NCI-H460 (cell line): ENCODE measurements at places on chromosomes 16 and 17.

- no peak for DNase-seq
Observed at GRCh38 chr16:66203476-66203875, 163.0 kb upstream of the CDH5 start.

DNA sequence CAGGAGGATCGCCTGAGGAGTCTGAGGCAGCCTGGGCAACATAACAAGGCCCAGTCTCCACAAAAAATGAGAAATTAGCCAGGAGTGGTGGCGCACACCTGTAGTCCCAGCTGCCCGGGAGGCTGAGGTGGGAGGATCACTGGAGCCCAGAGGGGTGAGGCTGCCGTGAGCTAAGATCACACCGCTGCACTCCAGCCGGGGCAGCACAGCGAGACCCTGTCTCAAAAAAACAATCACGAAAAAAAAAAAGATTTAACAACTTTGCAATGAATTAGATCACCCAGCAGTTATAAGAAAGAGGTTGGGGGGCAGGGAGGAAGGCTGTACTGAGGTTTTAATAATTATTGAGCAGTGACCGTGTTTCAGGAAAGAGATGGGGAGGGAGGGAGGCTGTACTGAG lies 49.4 kb downstream of the RPH3AL start:
- DNase-seq: no peak

DNA sequence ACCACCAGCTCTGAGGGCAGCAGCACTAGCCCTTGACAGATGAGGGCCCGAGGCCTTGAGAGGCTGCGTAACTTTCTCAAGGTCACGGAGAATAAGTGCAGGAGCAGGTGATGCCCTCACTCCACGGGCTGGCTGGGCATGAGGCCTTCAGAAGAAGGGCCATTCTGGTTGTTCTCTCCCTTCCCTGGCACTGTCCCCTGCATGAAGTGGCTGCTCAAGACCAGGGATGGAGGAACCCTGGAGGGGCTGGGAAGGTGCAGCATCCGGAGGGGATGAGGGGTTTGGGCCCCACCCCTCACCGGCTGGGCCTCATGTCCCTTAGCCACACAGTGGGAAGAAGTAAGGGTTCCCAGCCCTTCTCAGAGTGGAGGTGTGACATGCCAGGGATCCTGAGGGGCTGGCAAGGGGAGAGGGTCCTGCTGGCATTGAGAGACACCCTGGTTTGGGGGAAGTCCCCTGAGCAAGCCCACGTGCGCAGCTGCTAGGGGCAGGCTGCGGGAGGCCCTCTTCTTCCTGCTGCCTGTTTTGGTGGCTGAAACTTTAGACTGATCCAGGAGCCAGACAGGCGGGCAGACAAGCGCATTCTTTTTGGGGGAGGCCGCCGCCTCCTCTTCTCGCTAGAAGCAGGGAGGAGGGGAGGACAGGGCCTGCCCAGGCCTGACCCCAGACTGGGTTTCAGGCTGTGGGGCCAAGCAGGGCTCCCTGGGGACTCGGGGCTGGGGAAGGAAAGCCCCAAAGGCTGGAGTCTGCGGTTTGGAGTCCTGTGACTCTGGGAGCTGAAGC lies 74.0 kb downstream of the N4BP1 start:
- no peak for DNase-seq

- no peak for DNase-seq
Observed at GRCh38 chr16:77385481-77385880, 49.4 kb downstream of the ADAMTS18 start.

DNA sequence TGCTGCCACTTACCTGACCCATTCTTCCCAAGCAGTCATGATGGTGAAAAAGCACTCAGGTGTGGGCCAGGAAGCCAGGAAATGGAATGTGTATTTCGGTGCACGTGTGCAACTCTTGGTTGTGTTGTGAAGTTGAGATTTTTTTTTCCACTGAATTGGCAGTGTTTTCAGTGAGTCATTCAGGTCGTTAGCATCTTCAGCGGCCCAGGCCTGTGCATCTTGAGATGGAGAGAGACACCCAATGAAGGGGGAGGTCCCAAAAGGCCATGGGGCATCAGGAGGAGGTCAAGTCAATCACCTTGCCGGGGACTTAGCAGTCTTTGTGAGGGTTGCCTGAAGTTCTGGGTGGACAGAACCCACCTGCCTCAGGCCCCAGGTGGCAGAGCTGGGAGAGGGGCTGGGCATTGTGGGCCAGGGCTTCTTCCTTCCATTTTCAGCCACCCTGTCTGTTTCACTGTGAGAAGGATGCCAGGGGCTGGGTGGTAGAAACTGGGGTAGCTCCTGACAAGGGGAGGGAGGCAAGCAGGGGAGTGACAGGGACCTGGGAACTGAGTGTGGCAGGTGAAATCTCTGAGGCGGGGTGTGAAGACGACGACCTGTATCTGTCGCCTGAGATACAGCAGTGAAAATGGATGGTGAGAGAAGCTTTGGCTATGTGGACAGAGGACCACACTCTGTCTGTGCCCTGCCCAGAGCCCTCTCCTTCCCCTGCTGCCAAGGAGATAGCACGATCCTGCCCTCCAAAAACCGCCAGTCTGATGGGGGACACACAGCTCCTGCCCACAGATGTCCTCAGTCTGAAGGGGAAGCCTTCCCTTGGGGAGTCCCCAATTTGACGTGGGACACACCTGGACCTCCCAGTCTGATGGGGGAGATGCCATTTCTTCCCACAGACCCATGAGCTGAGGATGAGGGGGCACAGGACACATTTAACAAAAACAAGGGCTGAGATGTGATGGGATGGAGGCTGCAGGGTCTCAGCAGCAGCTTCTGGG lies 11.9 kb downstream of the TBKBP1 start:
- DNase-seq: no peak

DNA sequence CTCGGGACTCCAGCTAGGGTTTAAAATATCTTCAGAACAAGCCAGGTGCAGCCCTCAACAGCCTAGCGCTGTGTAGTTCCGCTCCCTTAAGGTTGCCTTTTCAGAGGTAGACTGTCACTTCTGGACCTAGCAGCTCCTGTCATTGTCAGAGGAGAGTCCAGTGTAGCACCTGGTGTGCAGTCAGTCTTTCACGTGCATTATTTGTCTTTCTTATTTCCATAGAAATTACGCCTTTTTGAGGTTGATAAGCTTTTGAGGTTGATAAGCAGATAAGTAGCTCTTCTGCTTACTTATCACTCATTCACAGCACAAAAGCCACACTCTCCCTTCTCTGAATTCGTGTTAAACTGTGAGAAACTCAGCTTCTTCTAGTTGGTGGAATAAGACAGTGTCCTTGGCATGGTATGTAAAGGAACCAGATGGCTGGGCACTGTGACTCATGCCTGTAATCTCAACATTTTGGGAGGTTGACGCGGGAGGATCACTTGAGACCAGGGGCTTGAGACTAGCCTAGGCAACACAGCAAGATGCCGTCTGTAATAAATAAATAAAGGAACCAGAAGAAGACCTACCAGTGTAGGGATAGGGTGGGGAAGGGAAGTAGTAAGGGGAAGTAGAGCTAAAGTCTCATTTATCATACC lies 10.2 kb downstream of the EEF2K start:
- DNase-seq: no peak

DNA sequence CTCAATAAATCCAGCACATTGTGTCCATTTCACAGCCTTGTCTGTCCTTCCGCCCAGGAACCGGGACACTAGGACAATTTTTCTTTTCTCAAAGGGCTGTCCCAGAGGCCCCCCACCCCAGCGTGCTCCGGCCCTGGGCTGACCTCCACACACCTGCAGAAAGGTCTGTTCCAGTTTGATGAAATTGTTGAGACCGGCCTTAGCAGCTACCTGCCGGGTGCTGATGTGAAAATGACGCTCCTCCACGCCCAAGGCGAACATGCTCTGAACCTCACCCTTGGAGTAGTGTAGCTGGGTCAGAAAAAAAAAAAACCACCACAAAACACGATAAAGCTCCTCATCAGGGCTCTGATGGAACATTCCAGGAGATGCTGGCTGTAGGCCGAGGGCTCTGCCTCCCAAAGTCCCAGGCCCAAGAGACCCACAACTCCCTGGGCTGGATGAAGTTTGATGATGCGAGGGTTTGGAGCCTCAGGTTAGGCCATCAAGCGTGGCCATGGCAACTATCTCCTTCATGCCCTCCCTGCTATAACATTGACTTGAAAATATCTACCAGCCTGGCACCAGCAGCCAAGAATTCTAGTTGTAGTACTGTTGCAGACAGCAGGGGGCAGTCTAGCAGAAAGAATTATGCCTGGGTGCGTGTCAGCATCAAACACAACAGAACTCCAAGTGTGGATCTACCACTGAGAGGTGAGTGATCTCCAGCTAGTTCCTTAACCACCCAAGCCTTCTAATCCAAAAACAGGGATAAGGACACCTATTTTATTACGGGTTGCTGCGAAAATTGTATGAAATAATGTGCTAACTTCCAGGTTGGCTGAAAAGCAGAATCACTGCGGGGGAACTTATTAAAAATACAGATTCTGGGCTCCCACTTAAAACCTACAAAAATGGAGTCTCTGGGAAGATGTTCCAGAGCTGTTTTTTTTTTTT lies 62.1 kb downstream of the RMI2 start:
- DNase-seq: peak; percentile 72
